Heart right ventricle (tissue), 16 donors: ENCODE measurements at places on chromosomes 4 and X. TPM values are rescaled to one million over a fixed set of nuclear protein-coding genes. Genes with fewer than 3 reads are reported as not detected.

GRCh38 chrX:38718311-38718710, 82.9 kb upstream of the MID1IP1 start:
- no peak for DNase-seq

DNA sequence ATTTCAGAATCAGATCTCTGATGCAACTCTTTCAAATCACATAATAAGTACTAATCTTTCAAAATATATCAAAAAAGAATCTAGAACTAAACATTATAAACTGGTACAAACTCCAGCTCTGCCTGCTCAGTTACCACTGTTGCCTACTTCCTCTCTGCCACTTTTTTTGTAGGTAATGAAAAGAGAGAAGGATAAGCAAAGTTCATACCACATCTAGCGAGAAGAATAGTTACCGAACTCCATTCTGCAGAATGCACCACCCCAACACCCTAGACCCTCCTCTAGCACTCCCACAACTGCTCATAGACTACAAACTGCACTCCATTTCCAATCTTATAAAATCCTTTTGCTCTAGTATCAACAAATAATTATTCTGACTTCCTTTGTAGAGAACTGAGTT, 19.7 kb upstream of the LRBA start:
- no peak for DNase-seq

- DNase-seq = no peak
These were observed 200.3 kb downstream of the AASDH start for GRCh38 chr4:56186808-56187523.

DNA sequence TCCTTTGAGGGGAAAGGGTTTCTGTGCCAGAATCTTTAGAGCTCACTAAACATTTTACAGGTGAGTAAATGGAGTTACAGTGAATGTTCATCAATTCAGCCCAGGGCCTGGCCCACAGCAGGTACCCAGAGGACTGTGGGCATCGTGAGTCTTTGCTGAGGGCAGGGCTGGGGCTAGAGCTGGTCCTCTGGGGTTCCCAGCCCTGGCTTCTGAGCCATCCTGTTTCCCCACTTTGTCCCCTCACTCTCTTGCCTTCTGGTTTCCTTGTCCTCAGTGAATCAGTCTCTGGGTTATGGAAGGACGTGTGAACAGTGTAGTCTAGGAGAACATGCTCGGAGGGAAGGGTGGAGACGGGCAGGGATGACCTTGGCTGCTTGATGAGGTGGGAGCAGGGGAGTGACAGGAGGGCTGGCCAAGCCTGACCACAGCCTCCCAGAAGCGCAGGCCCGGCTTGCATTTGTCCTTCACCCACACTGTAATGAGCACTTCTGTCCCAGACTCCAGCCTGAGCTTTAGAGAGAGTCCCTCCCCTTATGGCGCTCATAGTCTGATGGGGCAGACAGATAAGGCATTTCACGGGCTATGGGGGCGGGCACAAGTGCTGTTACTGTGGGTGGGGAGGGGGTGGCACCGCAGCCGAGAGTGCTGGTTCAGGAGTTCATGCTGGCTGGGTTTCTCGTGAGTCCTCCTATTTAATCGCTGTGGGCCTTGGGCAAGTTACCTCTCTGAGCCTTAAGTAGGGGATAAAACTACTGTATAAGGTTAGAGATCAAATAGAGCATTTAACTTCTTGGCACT, 17.3 kb downstream of the TBC1D14 start:
- DNase-seq = no peak

GRCh38 chr4:152981278-152981677, 45.2 kb downstream of the FHDC1 start:
- DNase-seq = no peak

DNA sequence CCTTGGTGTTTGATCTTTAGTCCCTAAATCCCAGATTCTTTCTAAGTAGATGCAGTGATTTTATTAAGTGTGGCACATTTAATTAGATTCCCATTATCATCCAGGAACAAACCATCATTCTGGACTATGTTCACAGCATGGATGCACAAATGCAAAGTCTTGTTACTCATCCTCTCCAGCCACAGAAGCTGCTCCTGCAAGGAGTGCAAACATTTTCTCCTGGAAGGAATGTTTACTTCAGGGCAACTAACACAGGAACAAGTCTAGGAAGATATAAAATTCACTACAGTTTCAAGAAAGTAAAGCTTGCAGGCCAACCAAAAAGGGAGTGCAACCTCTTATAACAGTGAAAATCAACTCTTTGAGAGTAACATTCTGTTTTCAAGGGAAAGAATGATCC, 106.0 kb downstream of the IQCM start:
- no peak for DNase-seq

DNA sequence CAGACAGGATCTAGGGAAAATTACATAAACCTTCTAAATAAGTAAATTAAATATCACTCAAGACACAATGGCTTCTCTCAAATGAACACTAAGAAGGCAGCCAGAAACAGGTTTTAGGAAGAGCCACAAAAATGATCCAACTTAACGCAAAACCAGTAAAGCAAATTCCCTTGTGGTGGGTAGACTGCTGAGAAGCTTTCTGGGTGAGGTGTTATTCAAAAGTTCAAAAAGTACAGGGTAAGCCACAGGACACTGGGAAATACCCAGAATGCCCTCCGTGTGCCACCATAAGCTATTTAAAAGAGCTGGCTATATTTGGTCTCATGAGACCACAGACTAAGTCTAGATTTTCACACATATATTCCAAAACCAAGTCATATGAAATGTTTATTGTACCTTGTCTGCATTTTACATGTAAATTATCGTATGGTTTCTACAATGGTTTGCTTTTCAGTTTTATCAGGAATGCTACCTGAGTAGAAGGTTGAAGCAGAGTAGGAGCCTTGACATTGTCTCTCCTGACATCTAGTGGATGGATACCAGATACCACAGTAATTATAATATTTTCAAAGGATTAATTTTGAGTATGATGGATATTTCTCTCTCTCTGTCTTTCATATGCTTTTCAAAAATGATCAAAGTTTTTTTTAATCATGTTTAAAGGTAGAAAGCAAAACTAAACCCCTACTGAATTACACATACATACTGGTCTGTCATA, 109.3 kb upstream of the KLHL13 start:
- no peak for DNase-seq

DNA sequence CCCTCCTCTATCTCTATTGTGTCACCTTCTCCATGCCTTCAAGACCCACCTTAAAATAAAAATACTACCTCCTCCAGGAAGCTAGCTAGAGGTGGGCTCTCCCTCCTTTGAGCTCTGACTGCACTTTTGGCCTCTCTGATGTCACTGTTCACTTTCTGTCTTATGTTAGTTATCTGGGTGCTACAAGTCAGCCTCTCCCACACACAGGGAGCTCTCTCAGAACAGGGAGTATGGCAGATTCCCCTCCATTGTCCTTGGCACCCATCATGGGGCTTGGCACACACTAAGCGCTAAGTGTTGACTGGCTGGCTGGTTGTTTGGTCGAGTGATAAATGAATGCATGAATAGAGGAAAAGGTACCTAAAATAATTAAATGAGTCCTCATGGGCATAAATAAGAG, 21.2 kb upstream of the KDM5C start:
- no peak for DNase-seq

- DNase-seq = no peak
These were observed 76.8 kb downstream of the CFAP299 start for GRCh38 chr4:80412322-80412721.

DNA sequence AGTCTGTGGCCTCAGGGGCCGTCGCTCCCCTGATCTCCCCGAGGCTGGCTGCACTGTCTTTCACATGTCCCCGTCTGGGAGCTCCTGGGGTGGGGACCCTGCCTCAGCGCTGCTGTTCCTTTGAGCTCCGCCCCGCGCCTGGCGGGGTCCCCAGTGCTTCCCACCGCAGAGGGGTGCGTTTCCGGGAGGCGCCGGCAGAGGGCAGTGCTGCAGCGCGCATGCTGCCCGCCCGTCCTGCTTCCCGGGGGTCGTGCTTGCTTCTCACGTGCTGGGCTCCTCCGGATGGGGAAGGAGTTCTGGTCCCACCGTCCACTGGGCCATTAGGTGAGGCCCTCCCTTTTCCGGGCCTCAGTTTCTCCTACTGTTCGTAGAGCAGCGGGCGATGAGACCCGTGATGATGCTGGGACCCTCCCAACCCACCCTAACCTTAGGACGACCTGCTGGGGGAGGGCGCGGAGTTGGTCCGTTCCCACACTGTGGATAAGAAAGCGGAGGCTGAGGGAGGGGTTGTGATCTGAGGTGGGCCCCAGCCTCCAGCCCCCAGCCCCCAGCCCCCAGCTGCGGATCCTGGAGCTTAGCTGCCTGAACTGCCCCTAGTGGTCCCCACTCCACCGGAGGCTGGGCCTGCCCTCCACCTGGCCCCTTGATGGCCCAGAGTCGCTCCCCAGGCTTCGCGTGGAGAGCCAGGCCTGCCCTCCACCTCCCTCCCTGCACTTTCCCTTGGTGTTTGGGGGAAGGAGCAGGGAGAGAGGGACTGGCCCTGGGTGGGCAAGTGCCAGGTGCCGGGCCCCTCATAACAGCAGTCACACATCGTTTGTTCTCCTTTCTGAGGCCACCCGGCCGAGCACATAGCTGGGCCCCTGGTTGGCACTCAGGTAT, 15.3 kb downstream of the CPZ start:
- DNase-seq = peak; percentile 54

GRCh38 chrX:107626481-107626880, 1.8 kb upstream of the PRPS1 start:
- DNase-seq = no peak

DNA sequence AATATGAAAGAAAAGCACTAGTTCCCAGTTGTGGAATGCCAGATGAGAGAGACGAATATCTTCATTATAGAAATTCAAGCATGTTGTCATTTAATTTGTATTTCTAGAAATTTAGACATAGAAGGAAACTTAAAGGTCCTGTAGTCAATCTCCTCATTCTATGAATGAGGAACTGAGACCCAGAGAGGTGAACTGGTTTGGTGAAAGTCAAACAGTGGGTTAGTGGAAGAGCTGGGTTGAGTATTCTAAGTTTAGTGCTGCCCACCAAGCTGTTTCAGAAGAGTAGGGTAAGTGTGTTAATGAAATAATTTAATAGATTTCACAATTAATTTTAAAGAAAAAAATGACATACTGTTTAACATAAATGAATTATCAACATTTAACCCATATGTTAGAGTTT, 655.2 kb downstream of the FAM133A start:
- DNase-seq = no peak

DNA sequence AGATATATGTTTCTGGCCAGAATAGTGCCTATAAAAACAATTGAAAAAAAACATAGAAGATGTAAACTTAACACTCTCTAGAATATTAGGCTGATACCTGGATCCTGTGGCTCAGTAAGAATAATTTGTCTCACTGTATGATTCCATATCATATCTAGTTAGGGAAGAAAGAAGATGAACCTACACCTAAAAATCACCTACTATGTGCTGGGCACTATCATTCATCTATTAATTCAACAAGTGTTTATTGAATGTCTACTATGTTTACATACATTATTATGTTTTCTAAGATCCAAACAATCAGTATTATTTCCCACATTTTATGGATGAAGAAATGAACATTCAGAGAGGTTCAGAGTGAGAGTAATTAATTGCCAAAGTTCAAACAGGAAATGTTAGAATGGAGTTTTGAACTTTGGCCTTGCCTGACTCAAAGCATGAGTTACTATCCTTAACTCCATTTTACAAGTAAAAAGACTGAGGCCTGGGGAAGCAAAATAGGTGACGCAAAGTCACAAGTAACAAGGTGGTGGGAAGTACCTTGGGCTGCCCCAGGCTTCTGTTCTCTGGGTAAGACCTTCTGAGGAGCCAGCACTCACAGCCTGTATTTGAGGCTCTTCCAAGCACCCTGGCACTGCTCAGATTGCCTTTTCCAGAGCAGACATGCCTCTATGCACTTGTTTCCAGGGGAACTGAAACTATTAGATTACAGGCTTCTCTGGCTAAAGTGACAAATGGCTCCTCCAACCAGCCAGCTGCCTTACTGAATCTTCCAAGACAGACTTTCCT, 111.1 kb upstream of the ACSL4 start:
- DNase-seq = no peak

DNA sequence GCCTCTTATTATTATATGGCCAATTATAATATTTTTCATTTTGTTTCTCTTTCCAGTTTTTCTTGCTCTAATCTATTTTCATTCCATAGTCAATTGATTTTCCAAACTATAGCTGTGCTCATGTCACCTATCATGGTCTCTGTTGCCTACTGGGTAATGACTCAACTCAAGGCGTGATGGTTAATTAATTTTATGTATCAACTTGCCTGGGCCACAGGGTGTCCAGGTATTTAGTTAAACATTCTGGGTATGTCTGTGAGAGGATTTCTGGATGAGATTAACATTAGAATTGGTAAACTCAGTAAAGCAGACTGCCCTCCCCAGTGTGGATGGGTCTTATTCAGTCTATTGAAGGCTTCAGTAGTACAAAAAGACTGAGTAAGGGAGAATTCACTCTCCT, 9.9 kb downstream of the FHIP1A start:
- DNase-seq = no peak

GRCh38 chr4:16085822-16086221, 2.0 kb upstream of the PROM1 start:
- no peak for DNase-seq

- DNase-seq = no peak
These were observed 401.0 kb downstream of the IL1RAPL1 start for GRCh38 chrX:28988246-28988645.

DNA sequence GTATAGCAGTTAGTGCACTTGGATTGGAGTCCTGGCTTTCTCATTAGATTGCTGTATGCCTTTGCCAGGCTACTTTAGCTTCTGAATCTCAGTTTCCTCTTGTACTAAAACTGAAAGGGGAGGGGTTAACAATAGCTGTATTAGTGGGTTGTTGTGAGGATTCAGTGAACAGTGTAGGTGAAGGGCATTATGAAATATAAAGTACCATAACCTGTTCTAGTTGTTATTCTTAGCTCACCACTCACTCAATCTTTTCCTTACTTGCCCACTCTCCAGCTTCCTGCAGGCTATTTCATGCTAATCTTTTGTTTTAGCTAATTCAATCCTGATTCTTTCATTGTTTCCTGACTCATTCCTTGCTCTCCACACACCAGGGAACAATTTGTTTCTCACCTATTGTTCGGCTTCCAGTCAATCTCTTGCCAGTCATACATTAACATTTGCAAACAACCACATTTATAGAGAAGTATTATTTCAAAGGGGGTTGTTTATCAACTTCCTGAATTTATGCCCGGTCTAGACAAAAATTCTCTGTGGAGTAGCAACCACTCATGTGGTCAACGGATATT, 50.6 kb upstream of the EDA start:
- no peak for DNase-seq

DNA sequence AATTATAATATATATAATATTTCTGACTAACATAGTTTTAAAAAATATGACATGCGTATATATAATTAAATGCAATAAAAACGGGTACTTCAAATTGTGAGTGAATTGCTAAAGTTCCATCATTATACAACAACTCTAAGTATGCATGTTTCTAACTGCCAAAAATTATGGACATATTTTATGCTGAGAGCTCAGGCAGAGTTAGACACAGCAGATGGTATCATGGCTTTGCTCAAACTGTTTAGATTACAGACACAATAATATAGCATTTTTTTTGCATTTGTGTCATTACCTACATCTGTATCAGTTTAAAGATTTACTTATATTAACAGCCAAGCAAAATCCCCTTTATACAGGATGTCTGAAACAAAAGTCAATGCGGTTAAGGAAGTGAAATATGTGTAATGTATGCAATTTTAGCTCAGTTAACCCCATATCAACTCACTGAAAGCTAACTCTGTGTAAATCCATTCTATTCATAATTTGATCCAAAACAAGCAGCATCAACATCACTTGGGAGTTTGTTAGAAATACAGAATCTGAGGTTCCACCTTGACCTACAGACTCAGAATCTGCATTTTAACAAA, 119.1 kb upstream of the CNKSR2 start:
- DNase-seq = no peak

The CORIN gene
- total RNA-seq = 97.9 TPM

The ADGRL3 gene
- total RNA-seq = 7.9 TPM

The TRAPPC2 gene
- 6.0 TPM for total RNA-seq
